Kidney (tissue), 22 donors: ENCODE measurements at places on chromosomes 2 and 18.
A peak's percentile ranks its signal among the peaks of the same experiment; 100 is the strongest.

DNA sequence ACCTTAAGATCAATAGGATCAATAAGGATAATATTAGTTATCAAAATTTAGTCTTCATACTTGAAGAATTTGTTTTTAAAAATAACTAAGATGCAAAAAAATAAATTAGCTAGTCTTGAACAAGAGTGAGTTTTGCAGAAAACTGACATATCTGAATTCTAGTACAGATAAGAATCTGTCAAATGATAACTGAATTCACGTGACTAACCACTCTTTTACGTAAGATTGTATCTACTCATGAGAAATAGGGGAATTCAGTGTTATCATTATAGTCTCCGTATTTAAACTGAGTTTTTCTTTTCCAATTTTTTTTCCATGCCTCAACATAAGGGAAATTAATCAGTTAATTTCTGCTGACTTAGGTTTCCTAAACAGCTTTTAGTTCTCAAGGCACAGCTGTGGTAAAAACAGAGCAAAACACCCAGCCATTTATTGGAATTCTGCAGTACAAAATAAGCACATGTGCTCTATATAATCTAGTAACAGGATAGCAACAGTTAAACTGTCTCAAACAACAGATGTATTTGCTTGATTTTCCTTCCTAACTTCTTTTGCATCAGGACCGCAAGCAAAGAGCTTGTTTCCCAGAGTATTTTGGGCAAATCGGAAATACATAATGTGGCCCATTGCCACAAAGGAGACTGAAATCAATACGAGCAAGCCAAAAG, 19.1 kb downstream of the SLC40A1 start:
- no peak for DNase-seq

GRCh38 chr2:224849264-224849663, 133.1 kb upstream of the CCDC195 start:
- DNase-seq, result no peak

- no peak for DNase-seq
These were observed 17.2 kb upstream of the LYPD6B start for GRCh38 chr2:149021271-149021719.

GRCh38 chr2:21256006-21256405, 132.2 kb downstream of the TDRD15 start:
- DNase-seq, result no peak

DNA sequence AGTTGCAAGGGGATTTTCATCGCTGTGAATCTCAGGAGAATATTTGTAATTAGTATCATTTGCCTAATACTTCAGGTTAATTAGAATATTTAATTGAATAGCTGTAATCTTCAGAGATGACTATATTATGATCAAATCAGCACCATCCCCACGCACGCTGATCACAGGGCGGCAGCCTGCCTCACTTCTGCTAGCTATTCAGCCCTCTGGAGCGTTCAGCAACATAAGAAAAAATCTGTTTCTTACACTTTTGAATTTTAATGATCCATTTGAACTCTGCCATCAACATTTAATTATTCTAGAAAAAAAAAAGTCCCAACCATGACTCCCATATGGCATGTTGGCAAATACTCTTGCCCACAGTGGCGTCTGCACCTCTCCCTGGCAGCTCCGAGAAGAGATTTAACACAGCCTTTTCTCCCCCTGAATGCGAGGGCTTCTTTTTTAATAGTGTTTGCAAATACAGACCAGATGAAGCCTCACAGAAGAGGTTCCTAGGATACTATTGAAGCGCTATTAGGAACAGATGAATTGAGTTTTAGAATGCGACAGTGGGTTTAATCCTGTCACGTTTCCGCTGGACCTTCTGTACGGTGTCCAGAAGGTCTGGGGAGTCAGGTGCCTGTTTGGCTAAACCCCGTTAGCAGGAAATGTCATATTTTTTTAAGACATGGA, 731.9 kb upstream of the SALL3 start:
- no peak for DNase-seq

GRCh38 chr2:43111788-43112554, 114.4 kb downstream of the ZFP36L2 start:
- peak; percentile 31 for DNase-seq

GRCh38 chr2:80942766-80943165, 638.2 kb upstream of the LRRTM1 start:
- DNase-seq, result no peak

DNA sequence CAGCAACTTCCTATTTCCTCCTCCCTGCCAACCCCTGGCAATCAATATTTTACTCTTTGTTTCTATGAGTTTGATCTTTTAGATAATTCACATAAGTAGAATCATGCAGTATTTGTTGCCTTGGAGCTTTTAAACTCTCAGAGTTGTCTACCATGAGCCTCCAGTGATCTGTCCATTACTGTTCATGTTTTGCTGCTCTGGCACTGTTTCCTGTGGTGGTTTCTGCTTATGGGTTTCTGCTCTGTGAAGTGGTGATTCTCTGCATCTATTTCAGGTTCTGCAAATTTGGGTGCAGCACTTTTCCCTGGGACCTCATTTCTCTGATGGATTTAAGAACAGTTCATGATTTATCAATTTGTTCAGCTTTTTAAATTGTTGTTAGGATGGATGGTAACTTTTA, 908.1 kb upstream of the FANCL start:
- no peak for DNase-seq

- no peak for DNase-seq
These were observed 5.7 kb downstream of the ABCB6 start for GRCh38 chr2:219213026-219213415.

DNA sequence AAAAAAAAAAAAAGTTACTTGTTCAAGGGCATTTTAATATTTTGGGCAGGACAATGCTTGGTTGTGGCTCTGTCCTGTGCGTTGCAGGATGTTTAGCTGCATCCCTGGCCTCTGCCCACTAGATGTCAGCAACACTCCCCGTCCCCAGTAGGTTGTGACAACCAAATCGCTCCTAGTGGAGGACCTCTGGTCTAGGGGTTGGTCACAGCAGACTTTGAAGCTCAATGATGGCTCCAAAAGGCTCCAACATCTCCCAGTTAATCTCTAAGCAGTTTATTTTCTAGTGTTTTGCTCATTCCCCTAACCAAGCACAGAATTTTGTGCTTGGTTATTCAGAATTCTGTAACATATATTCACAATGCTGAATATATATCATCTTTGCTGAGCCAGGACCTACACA, 67.0 kb downstream of the CHRNA1 start:
- no peak for DNase-seq

DNA sequence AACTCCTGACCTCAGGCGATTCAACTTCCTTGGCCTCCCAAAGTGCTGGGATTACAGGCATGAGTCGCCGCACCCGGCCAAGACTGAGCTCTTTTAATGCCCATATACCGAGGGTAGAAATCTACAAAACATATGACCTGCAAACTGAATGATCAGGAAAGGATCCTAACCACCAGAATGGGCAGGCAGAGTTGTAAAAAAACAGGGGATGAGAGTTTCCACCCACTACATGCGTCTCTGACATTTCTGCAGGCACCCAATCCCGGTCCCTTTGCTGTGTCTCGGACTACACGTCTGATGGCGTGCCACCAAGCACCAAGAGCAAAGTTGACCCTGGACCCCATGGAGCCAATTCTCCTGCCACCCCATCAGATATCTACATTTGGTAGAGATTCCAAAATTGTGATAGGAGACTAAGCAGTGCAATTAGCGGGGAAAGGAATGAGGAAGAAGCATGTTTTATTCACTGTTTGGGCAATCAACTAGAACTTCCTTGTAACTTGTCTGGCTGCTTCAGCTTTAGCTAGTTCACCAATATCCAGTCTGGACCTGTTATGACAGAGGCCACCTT, 74.1 kb downstream of the ATP8B1 start:
- DNase-seq, result no peak

DNA sequence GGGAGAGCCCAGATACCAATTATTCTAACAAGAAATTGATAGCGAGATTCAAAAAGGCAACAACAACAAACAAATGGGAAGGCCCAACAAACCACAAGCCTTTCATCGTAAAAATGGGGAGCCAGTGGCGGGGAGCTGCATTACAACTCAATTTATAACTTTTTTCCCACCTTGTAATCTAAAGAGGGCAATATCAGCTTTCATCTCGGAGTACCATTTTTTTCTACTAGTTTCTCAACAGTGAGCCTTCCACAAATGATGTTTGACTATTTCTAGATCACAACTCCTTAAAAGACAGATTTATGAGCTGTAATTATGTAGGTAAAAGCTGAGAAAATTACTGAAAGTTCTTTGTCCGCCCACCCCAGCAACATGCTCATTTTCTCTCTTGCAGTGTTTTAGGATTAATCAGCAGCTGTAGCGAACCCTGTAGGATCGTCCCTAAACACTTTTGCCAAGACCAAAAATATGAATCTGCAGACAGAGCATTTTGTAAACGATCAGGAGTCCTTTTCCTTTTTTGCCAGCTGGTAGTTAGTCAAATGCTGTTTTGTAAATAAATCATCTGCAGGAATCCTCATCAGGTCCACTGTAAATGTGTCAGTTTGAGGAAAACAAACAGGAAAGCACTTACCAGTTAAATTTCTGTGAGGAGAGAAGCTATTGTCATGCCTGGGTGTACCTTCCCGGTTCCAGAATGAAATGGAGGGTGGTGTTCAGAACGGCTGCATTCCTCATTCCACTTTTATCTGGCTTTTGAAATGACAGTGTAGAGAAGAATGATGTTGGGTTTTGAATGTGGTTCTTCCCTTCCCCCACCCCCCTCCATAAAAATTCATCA, 53.2 kb downstream of the EEF1B2 start:
- DNase-seq, result peak; percentile 24

GRCh38 chr2:155379494-155379893, 681.0 kb downstream of the KCNJ3 start:
- no peak for DNase-seq

DNA sequence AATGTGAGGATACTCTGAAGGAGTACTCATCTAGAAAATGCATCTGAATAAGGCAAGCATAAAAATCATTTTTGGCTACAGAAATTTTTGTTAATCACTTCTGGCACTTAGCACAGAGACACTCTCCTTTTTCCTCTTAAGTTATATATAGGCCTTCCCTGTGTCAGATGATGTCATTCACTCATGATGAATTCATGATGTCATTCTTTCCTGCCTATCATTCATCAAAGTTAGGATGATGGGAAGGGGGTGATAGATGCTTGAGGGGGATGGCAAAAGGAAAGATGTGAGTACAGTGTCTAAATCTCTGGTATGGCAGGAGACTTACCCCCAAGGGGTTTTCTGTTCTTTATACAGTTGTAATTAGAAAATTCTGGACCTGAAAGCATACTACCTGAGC, 42.0 kb downstream of the MAP3K20 start:
- DNase-seq, result no peak

DNA sequence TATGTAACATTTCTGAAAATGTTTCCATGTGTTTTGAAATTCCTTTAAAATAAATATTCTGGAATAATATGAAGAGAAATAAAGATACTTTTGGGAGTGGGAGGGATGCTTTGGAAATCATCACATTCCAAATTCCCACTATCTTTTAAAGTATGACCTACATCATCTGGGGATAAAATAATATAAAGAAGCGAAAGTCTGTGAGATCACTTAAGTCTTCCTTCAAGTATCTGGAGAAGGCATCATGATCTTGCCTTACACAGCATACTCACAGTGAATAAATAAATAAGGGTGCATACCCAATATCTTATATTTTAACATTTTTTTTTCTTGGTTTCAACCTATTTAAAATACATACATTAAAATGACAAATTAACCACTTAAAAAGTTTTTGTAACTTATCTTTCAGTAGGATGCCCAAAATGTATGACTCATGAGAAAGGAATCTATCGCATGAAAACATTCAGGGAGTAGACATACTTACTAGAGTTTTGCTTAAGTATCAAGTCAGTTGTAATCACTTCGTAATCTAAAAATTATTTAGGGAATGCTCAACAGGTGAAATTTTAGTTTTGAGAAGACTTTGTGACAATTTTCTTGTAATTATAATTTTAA, 248.3 kb upstream of the COL3A1 start:
- no peak for DNase-seq

- no peak for DNase-seq
These were observed 35.8 kb downstream of the FMNL2 start for GRCh38 chr2:152370783-152371182.

DNA sequence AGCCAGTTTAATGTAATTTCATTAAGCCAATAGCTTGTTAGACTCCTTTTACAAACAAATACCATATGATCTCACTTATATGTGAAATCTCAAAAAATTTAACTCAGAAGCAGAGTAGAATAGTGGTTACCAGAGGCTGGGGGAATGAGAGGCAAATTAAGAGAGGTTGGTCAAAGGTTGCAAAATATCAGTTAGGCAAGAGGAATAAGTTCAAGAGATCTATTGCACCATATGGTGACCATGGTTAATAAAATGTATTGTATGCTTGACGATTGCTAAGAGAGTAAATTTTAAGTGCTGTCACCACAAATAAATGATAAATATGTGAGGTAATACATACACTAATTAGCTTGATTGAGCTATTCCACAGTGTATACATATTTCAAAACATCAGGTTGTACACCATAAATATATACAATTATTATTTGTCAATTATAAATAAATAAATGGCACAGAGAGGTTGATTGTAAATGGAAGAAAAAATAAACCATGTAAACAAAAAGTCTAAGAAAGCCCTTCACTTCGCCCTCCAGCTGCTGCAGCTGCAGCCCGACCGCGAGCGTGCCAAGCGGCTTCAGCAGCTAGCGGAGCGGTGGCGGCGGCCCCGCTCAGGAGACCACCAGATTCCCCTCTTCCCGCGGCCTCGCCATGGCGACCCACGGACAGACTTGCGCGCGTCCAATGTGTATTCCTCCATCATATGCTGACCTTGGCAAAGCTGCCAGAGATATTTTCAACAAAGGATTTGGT, 23.0 kb upstream of the ACTR2 start:
- no peak for DNase-seq

GRCh38 chr18:3450799-3451182, 819 bp downstream of the TGIF1 start:
- peak; percentile 55 for DNase-seq

DNA sequence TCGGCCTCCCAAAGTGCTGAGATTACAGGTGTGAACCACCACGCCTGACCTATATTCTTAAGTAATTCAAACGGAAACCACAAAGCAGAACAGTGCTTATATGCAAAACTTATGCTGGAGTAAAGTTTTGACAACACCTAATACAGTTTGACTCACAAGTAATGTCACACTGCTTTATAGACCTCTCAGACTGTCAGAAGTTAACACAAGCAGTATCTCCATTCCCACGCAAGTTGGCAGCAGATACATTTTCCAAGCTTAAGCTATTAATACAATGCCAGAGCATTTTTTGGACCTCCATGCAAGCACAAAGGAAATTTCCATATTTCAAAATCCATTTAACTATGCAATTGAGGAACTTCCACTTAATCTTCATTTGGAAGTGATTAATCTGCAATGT, 21.0 kb upstream of the SANBR start:
- no peak for DNase-seq
